Astrocyte of the spinal cord (primary cell): ENCODE measurements at places on chromosomes 16 and 17.
A peak's percentile ranks its signal among the peaks of the same experiment; 100 is the strongest.

GRCh38 chr17:41837761-41838538 is at the start of gene KLHL10:
Gene KLHL10, plus strand, starts transcription at chr17:41837825. Its CDS starts 108 bp downstream, at chr17:41837933.
- no peak for DNase-seq

DNA sequence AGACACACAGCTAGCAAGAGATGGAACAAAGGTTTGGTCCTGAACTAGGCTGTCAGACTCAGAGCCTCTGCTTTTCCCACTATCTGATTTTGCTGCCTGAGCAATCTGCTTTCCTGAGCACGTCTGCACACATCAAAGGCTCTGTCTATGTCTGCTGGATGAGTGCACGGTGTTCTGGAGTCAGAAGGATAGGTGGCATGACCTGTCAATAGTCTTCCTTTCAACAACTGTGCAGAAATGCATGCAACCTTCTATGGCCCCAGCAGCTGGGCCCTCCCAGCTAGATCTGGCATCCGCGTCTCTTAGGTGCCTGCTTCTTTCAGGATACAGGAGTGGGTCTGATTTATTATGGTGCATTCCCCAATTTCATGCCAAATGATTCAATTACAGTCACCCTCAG is 138.3 kb downstream of the UTP18 start:
- no peak for DNase-seq

GRCh38 chr17:37698911-37699255 is 46.0 kb downstream of the HNF1B start:
- DNase-seq = no peak

DNA sequence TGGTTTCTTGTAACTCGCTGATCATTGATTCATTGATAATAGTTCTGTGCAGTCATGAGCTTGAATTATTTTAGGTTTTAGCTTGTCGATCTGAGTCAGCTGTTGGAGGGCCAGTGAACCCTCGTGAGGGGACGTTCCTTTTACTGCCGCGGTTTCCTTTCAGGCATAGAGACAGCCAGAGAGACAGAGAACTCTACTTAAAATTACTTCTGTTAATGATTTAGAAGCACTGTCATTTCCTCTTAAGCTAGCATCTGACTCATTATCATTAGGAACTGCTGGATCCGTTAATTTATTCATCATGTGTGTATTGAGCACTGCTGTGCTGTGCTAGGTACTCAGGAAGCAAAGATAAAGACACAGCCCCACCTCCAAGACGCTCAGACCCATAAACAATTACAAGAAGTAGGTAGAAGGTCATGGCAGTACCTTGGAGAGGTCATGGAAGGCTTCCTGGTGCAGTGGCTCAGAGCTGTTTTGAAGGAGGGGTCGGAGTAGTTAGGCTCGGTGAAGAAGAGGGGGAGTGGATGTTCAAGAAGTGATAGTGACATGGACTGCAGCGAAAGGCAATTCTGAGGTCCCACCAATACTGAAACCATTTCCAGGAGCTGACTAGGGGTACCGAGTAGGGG is 3.3 kb downstream of the PGS1 start:
- DNase-seq = peak; percentile 48

GRCh38 chr16:15811481-15812400 is 45.1 kb downstream of the MYH11 start:
- DNase-seq = peak; percentile 76

- peak; percentile 64 for DNase-seq
These were observed 58.2 kb upstream of the HAPSTR1 start for GRCh38 chr16:9033125-9033830.

DNA sequence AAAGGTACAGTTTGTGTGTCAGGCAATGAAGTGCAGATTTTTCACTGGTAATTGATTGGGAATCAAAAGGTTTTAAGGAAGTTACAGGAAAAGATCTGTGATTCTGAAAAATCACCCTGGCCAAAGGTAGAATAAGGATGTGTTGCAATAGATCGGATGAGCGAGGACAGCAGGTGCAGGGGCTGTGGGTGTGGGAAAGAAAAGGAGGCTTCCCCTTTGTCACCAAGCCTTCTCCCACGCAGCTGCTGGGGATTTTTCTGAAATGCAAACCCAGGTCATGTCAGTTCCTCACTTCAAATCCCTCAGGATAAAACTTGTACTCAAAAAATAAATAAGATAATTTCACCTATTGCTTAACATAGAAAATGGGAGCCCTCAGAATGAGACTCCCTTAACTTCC is 47.9 kb upstream of the ARHGAP17 start:
- DNase-seq = no peak

- no peak for DNase-seq
These were observed 2.0 kb downstream of the CAMKK1 start for GRCh38 chr17:3890878-3891219.

- no peak for DNase-seq
These were observed 2.8 kb downstream of the ADGRG1 start for GRCh38 chr16:57630931-57631845.

DNA sequence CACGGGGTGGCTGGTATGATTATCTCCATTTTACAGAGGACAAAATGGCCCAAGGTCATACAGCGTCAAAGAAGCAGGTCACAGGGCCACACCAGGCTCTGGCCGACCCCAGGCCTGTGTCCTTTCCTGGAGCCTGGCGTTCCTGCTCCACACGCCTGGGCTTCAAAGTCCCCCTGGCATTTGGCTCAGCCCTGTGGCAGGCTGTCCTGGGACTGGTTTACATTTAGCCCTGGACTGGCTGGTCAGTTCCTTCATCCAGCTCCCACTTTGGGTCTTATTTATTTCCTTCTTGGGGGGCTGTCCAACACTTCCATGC is 15.3 kb downstream of the TBX2 start:
- no peak for DNase-seq

- DNase-seq = no peak
These were observed 22.6 kb downstream of the PRPSAP1 start for GRCh38 chr17:76331083-76331482.

GRCh38 chr16:66894948-66895688 is 14.8 kb downstream of the PDP2 start:
- peak; percentile 64 for DNase-seq

GRCh38 chr16:66223176-66223780 is 143.2 kb upstream of the CDH5 start:
- DNase-seq = peak; percentile 59

DNA sequence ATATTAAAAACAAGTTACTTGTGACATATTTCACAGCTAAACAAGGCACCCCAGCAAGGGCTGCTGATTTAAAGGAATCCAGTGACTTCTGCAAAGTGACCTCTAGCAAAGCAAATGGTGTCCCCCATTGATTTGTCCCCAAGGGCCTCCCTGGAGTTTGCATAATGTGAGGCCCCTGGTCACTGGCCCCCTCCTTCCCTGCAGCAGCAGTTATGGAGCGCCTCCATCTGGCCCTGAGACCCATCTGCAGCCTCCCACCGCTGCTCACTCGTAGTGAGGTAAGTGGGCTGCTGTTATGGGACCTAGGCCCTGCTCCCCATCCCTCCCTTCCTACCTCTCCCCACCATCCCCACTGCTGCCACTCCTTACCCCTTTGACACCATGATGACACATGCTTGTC is 19.6 kb upstream of the EEF2K start:
- no peak for DNase-seq

DNA sequence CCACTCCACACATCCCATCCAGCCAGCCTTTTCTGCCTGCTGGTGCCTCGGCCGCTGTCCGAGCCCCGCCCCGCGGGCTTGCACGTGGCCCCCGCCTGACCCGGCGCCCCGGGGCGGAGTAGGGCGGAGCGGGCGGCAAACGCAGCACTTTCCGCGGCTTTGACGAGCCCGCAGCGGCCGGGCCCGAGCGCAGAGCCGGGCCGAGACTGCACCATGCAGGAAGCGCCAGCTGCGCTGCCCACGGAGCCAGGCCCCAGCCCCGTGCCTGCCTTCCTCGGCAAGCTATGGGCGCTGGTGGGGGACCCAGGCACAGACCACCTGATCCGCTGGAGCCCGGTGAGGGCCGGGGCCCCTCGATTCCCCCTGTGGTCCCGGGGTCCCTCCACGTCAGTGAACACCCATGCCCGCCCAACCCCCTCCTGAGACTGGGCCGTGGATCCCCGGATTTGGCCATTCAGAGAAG is at the start of gene HSF4:
TSS of gene HSF4 (plus strand) at position 147 of the 463 bp plus-strand sequence. CDS start at position 214, 67 bp downstream.
- no peak for DNase-seq

GRCh38 chr17:34715504-34715903 is 136.1 kb downstream of the TMEM132E start:
- DNase-seq = no peak

DNA sequence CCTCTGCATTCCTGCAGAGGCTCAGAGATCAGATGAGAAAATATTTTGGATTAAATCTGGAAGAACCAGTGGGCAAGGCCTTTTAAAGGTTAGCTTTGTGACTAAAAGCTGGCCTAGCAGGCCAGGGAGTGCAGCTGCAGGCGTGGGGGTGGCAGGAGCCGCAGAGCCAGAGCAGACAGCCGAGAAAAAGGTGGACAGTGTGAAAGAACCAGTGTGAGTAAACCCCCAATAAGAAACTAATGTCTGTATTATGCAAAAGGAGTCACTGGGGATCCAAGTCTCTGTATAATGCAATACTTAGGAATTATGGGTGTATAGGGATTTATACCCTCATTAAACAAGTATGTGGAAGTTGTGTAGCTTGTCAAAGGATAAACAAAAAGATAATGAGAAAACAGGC is 21.4 kb upstream of the SPACA3 start:
- DNase-seq = no peak

DNA sequence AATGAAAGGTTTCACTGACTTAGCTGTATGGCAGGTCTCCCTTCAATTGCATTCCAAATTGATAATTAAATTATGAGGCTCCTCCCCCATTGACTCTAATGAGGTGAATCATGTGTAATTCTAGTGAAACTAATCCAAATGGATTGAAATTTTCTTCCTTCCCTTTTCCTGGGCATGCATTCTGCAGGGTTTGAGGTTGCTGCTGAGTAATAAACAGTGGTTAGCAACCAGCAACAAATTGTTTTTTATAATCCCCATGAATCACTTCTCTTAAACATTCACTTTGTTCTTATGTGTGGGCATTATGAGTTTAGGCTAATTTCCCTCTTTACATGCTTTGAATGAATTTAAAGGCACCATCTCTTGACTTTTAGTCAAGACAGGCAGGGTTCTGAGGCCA is 43.4 kb downstream of the MYOCD start:
- DNase-seq = no peak

- DNase-seq = peak; percentile 60
These were observed 1.0 kb downstream of the HERPUD1 start for GRCh38 chr16:56932721-56933619.

DNA sequence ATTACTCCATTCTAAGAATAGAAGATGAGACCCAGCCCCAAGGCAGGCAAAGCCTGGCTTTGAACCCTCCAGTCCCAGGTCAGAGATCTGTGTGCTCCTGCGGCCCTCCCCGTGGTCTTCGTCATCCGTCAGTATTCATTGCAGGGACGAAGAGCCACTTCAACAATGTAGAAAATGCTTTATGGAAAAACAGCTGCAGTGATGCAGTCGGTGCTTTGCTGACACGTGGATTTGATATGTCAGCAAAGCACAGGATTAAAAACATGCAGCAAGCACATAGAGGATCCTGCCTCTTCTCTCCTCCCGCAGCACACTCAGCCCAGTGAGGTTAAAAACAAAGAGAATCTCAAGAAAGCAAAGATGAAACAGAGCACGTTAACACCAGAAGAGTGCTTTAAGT is 117.1 kb upstream of the AXIN2 start:
- no peak for DNase-seq

GRCh38 chr17:83071365-83071764 is 8.0 kb upstream of the METRNL start:
- no peak for DNase-seq

- DNase-seq = no peak
These were observed 42.3 kb downstream of the MAPT start for GRCh38 chr17:45936610-45937009.

GRCh38 chr17:49157784-49158183 is 25.2 kb downstream of the B4GALNT2 start:
- DNase-seq = no peak

GRCh38 chr16:51763072-51763661 is 612.1 kb upstream of the SALL1 start:
- DNase-seq = peak; percentile 4

DNA sequence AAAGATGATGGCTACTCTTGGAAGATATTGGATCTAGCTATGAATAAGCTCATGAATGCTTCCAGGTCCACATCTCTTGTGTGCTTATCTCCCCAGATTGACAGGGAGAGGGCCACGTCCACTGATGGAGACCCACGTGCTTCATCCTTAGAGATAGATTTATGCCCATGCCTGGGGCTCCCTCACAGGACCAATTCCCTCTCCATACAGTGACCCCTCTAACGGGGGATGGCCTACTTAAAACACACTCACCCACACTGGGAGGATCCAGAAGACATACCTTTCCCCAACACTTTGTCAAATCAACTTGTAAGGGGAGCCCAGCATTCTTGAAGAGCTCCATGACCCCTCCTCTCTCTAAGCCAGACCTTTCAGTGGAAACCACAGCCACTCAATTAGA is 169.7 kb upstream of the CDH5 start:
- DNase-seq = no peak

DNA sequence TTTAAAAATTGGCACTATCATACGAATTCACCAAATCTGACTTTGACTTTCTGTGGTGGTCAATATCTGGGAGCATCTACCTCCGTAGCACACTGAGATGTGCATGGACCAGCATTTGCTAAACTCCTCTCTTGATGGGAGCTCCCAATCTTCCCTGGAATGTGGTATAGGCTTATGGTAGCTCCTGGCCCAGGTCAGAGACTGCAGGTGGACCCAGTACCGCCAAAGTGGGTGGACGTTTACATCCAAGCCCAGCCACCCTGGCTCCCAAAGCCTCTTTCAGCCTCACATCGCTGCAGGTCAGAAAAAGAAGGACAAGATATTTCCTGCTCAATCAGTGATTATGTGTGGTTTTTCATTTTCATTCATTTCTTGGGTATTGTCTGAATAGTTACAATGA is 43.1 kb upstream of the NKD1 start:
- DNase-seq = no peak

DNA sequence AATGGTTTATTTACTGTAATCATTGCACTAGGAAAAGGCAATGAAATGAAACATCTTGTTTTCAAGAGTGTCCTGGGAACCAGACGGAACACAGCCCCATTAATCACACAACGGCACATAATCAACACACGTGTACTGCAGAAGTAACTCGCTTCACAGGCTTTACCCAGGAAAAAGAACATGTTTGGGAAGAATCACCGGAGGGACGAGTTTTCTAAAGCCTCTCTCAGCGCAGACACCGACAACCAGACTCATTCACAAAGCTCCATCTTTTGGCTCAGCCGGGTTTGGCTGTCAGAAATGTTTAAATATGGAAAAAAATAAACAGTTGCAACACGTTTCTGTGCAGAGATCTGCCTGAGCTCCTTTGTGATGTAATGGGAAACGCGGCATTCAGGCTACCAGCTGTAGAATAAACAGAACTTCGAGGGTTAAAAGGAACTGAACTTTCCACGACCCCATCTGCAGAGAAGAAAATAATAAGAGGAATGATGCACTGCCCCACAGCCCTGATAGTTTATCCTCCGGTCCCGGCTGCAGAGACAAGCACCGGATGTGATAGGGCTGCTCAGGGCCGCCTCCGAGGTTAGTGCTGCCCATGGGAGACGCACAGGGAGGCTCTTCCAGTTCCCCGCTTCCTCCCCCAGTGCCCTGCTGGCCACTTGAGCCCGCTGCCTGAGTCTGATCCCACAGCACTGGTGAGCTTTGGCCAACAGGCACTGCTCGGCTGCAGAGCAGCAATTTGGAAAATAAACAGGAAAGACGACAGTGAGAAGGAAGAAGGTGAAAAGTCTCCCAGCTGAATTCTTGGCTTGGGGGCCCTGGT is 119.8 kb downstream of the HIC1 start:
- DNase-seq = peak; percentile 96
